Activated CD8-positive, alpha-beta memory T cell treated with anti-CD3 and anti-CD28 coated beads, Interleukin-2, amount 10 ng/mL, durations not matched to agents 7 days and 5 days (primary cell): ENCODE measurements at places on chromosomes 2 and 18. TPM values are rescaled to one million over a fixed set of nuclear protein-coding genes. Genes with fewer than 3 reads are reported as not detected.

LBX2 gene
- total RNA-seq, result 1.3 TPM

FAM117B gene
- total RNA-seq, result 3.7 TPM

EFHD1 gene
- total RNA-seq, result 1.4 TPM

SLC16A14 gene
- 0.47 TPM for total RNA-seq

ZEB2 gene
- 40.9 TPM for total RNA-seq

M1AP gene
- not detected for total RNA-seq

B3GNT7 gene
- 0.47 TPM for total RNA-seq

TEKT4 gene
- not detected for total RNA-seq

ASB18 gene
- total RNA-seq, result not detected

IHH gene
- not detected for total RNA-seq

TSPYL6 gene
- not detected for total RNA-seq

CYP20A1 gene
- 14.3 TPM for total RNA-seq

MAP3K19 gene
- not detected for total RNA-seq

SULT1C2 gene
- total RNA-seq, result not detected

HMSD gene
- total RNA-seq, result 5.5 TPM

PPP1R1C gene
- not detected for total RNA-seq

ALLC gene
- total RNA-seq, result not detected

HOXD13 gene
- total RNA-seq, result not detected

POU3F3 gene
- not detected for total RNA-seq

SERPINB10 gene
- not detected for total RNA-seq

C18orf54 gene
- 16.4 TPM for total RNA-seq

TFCP2L1 gene
- total RNA-seq, result 0.14 TPM

TNFAIP6 gene
- total RNA-seq, result not detected

RAX gene
- not detected for total RNA-seq

DRC1 gene
- not detected for total RNA-seq

MTIF2 gene
- total RNA-seq, result 27.7 TPM

SYT4 gene
- not detected for total RNA-seq

MREG gene
- total RNA-seq, result 26.7 TPM

SPIRE1 gene
- total RNA-seq, result 9.6 TPM

KCNJ3 gene
- total RNA-seq, result not detected

SLC5A7 gene
- total RNA-seq, result not detected

FIGN gene
- not detected for total RNA-seq

MAPRE3 gene
- total RNA-seq, result 0.91 TPM

COL5A2 gene
- 4.6 TPM for total RNA-seq

KIAA2012 gene
- 0.05 TPM for total RNA-seq

CYS1 gene
- not detected for total RNA-seq

INHBB gene
- not detected for total RNA-seq

DSG4 gene
- total RNA-seq, result not detected

CPO gene
- total RNA-seq, result not detected

RNF125 gene
- 26.1 TPM for total RNA-seq

MLPH gene
- total RNA-seq, result not detected

SH2D6 gene
- 0.52 TPM for total RNA-seq

EPC2 gene
- 19.4 TPM for total RNA-seq

NCOA1 gene
- 24.4 TPM for total RNA-seq

TCF23 gene
- total RNA-seq, result not detected

NLRC4 gene
- total RNA-seq, result not detected

RAB6C gene
- 0.18 TPM for total RNA-seq

MFSD6 gene
- total RNA-seq, result 56.4 TPM

ARHGAP28 gene
- total RNA-seq, result not detected

SLC23A3 gene
- total RNA-seq, result 3.2 TPM

RTP5 gene
- not detected for total RNA-seq

LYG2 gene
- total RNA-seq, result not detected

DLX2 gene
- total RNA-seq, result not detected

KRTCAP3 gene
- 6.4 TPM for total RNA-seq

LGALSL gene
- total RNA-seq, result 1.3 TPM

ATP8B1 gene
- 0.26 TPM for total RNA-seq

ALPP gene
- total RNA-seq, result not detected

PSD4 gene
- 388 TPM for total RNA-seq

GRB14 gene
- not detected for total RNA-seq
